Forelimb muscle (tissue), 1 donor: ENCODE measurements at places on chromosomes 4 and X.

GRCh38 chrX:153441981-153442380 is 3.9 kb downstream of the TREX2 start:
- no peak for DNase-seq

DNA sequence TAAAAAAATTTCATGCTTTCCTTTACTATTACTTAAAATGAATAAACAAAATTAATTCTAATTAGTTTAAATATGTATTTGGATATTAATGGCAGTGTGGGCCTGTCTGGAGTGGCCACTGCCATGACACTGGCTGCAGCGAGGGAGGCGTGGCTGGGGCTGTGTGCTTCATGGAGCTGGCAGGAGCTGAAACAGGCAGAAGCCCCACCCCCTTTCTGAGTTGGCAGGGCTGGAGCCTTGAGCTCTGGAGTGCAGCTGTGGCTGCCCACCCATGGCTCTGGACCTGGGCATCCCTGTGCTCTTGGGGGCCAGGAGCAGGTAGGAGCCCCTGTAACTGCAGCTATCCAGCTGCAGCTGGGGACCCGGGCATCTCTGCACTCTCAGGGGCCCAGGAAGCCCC is 8.2 kb upstream of the HSD17B11 start:
- DNase-seq = no peak

- DNase-seq = no peak
Observed at GRCh38 chrX:41273638-41274037, 60.3 kb upstream of the DDX3X start.

GRCh38 chr4:173919861-173920260 is 363.6 kb downstream of the FBXO8 start:
- DNase-seq = no peak

DNA sequence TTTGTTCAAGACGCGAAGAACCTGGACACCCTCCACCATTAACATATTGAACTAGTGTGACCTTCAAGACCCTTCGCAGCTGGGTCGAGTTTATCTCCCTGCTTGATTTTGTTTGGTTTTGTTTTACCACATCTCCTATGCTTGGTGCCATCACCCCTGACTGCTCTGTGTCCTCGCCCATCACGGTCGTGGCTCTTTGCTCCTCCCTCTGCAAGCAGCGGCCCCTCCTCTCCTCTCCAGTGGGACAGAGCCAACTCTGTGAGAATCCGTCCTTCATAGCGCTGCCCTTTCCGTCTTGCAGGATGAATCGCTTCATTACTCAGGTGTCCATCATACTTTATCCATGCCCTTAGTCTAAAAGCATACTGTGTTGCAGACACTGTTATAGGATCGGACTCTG is 9.1 kb upstream of the FAM149A start:
- no peak for DNase-seq

DNA sequence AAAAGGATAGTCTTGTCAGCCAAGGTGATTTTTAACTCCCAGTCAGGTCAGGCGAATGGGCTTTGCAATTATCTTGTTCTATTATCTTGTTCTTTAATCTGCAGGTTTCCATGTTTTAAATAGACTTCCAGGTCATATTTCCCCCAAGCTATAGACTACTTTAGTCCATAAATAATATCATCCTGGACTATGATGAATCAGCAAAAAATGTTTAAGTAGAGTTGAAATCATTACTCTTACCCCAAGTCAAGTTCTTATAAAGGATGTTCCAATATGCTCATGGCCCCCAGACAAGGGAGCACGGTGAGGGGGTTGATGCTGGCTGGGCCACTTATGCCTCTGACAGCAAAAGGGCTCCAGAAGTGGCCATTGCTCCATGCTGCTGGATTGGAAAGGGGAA is 75.1 kb downstream of the SLC2A9 start:
- no peak for DNase-seq

DNA sequence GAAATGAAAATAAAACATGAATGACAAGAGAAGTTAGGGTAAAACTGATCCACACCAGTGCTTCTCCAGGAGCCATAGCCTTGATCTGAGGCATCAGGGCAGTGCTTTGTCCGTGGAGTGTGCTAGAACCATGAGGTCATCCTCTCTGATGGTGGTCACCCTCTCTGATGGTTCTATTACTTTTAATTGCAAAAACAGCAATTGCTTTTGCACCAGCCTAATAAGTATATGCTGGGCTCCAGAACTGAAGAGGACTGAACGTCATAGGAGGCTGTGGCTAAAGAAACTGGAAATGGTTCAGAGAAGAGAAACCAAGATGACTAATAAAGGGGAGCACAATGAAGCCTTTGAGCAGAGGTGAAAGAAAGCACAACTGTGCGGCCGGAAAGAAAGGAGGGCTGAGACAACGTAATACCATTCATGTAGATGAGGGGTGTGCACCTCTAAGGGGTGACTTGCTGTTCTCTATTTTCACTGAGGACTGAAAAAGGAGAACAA is 17.0 kb upstream of the TMEM154 start:
- no peak for DNase-seq

- DNase-seq = no peak
Observed at GRCh38 chr4:1255151-1255550, 6.2 kb upstream of the CTBP1 start.

DNA sequence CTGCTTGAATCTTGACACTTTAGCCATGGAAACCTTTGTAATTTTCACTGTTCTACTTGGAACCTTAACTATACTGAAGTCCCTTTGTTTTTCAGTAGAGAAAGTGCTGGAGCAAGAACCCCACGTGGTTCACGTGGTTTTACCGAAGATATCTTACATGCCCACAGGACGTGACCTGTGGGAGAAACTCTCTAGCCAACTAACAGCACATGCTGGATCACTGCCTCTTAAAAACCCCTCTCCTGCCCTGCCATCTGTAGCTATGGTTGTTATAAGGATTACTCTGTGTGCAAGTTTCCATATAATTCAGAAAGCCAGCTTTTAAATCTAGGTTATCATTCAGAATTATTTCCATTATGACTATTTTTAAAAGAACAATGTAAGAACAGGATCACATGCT is 30.2 kb downstream of the SPANXD start:
- DNase-seq = no peak

GRCh38 chr4:145417348-145418130 is 64.1 kb upstream of the SMAD1 start:
- no peak for DNase-seq

- DNase-seq = no peak
Observed at GRCh38 chr4:16672421-16672820, 226.0 kb downstream of the LDB2 start.

DNA sequence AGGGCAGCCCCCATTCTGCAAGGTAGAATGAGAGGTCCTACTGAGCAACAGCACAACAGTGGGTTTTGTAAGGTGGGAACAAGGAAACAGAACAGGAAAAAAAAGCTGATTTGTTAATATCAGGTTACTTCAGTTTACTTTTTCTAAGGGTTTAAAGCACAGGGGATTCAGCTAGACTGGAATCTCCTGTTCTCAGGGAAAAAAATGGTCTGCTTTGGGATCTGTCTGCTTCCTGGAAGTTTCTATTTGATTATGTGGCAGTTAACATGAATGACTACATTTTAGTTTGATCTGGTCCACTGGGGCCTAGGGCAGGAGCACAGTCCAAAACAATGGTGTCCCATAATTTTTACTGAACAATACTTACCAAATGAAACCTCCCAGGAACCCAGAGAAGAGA is 104.6 kb downstream of the FBXW7 start:
- DNase-seq = no peak

- DNase-seq = no peak
Observed at GRCh38 chr4:74621616-74622015, 172.7 kb downstream of the BTC start.

DNA sequence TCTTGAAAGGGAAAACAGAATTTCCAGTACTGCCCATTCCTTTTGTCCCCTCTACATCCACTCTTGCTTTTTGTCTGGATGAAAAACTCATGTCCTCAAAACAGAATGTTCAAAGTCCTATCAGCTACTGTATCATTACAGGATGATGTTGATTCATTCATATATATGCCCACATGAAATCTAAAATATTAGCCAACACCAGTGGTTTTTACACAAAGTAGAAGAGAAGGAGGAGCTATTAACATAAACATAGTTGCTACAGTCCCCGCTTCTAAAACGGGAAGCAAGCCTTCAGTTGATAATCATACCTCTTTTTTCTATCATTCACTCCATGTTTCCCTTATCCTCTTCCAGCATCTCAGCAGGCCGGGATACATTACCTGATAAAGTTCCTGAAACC is 7.7 kb upstream of the THOC2 start:
- no peak for DNase-seq

DNA sequence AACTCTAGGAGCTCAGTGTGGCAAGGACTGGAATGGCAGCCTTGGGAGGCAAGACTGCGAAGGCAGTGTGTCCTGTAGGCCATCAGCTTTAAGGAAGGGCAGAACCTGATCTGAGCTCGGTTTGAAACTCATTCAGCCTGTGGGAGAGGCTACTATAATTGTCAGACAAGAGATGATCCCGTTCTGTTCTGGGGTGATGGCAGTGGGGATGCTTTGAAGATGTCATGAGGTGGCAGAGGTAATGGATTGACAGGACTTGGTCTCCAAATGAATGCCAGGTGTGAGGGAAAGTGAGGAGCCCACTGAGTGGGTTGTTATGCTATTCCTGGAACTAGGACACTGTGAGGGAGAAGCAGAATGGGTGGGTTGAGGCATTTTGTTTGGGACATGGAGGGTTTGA is 144.9 kb downstream of the PJA1 start:
- DNase-seq = no peak

GRCh38 chr4:1236103-1236641 is 12.8 kb downstream of the CTBP1 start:
- DNase-seq = no peak

GRCh38 chr4:77148078-77148477 is 8.9 kb upstream of the CCNG2 start:
- DNase-seq = no peak

DNA sequence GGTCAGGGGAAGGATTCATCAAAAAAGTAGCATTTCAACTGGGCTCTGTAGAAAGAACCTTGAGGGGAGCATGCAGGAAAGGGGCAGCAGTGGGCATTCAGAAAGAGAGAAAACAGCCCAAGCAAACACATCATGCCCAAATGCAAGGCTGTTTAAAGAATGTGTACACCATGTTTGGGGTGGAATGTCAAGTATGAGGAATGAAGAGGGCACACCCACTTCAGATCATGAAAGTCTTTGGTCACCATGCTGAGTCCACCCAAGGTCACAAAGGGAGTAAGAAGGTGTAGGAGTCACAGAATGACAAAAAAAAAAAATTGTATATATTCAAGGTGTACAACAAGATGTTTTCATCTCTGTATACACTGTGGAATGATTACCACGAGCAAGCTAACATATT is 9.4 kb downstream of the S100G start:
- DNase-seq = no peak

DNA sequence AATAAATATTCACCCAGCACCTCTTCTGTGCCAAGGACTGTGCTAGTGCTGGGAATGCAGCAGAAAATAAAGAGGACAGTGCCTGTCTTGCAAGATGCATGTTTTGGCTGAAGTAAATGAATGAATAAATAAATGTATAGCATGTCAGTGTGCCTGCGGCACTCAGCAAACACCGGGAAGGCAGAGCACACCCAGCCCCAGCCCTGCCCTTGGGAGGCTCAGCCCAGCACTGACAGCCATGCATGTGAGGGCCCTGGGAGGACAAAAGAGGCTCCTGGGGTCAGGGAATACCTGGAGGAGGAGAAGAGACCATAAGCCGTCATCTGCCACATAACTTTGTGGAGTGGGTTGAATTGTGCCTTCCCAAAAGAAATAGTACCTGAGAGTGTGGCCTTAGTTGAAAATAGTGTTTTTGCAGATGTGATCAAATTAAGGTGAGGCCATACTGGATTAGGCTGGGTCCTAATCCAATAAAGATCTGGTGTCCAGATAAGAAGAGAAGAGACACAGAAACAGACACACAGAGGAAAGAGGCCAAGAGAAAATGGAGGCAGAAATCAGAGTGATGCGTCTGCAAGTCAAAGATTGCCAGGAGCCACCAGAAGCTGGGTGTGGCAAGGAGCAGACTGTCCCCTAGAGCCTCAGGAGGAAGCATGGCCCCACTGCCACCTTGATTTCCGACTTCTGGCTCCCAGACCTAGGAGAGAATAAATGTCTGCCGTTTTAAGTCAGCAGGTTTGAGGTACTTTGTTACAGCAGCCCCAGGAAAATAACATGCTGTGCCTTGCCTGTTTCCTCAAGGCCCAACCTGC is 16.3 kb downstream of the C4orf50 start:
- DNase-seq = no peak

GRCh38 chr4:123916821-123917220 is 520.2 kb downstream of the SPRY1 start:
- no peak for DNase-seq

- DNase-seq = no peak
Observed at GRCh38 chr4:109990261-109991257, 77.9 kb downstream of the EGF start.

- no peak for DNase-seq
Observed at GRCh38 chrX:13088156-13088487, 43.7 kb upstream of the FAM9C start.

DNA sequence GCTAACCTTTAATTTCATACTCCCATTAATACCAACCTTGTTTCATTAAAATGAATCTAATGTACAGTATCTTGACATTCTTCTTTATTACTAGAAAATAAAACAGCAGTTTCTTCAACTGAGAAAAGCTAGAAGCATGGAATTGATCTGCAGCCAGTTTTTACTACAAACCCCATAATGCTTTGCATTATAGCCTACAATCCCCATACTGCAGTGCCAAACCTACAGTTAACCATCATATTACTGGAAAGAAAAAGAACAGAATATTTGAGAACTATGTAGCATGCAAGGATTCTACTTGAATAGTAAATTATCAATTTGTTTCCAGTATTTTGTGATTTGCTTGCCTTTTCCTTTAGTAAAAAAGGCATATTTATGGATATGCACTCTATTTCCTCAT is 3.2 kb upstream of the IL1RAPL1 start:
- no peak for DNase-seq

DNA sequence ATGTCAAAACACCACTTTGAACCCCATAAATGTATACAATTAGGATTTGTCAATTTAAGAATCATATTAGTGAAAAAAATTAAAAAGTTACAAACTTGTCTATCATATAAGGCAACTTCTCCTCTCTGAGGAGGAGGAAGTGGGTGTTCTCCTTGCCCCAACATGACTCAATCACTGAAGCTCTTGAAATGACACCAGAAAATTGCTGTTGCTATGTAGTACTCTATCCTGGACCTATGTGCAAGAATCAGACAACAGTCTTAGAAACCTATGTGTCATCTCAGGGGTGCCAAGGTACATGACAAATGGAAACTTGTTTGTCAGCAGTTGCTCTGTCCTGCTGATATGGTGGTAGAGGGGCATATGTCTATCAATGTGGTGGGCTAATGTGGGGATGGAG is 47.7 kb downstream of the HMGB3 start:
- DNase-seq = no peak

GRCh38 chr4:57404483-57404882 is 294.3 kb upstream of the IGFBP7 start:
- DNase-seq = no peak

- no peak for DNase-seq
Observed at GRCh38 chrX:100373673-100374072, 36.4 kb downstream of the PCDH19 start.

- DNase-seq = no peak
Observed at GRCh38 chrX:22110729-22111494, 78.8 kb downstream of the PHEX start.
